Stimulated activated CD4-positive, alpha-beta T cell treated with anti-CD3 and anti-CD28 coated beads, Interleukin-1b, Interleukin-23, amount 100 ng/mL, for 1 hour (primary cell): ENCODE measurements at places on chromosomes 5 and 9.

DNA sequence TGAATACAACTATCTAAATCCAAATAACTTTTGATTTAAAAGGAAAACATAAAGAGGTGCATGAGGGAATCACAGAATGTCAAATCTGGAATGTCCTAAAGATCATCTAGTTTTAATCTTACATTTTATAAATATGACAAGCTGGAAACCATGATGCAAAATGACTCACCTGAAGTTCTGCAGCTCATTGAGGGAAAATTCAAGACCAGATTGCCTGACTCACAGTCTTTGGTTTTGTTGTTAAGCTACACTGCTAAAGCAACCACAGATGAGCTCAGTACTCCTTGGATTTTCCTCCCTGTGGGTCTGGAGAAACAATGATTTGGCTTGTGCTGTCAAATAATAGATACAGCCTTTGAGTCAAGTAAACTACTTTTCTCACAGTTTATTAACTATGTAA, 19.1 kb upstream of the EDIL3 start:
- DNase-seq: no peak

- no peak for DNase-seq
Measured at GRCh38 chr5:11075035-11075805, 314.2 kb upstream of the DAP start.

GRCh38 chr9:4701526-4701925, 22.2 kb downstream of the CDC37L1 start:
- no peak for DNase-seq

- DNase-seq: no peak
Measured at GRCh38 chr9:126435105-126435504, 108.5 kb downstream of the MVB12B start.

GRCh38 chr5:88401686-88402085, 133.0 kb upstream of the TMEM161B start:
- no peak for DNase-seq

DNA sequence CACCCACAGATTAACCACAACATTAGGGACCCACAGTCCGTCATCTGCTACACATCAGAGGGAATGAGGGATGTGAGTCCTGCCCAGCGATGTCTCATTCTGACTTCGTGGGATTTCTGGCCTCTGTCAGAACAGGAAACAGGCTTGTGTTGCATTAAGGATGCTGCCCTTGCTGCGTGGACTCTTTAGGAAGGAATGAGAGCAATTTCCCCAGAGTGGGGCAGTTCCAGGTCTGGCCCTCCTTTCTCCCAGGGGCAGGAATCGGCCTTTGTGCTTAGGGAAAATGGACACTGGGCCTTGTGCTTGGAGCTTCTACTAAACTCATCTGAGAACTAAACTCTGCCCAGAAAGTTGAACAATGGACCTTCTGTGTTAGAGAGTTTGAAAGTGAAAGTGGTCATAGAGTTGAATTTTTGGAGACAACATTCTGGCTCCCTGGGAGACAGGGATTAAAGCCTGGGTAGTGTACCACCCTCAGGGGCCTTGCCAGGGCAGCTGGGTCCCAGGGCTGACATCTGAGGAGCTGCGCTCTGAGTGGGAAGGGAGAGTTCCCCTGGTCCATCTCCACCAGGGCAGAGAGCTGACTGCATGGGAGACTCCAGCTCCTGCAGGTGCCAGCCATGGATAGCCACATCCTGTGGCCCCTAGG, 37.8 kb upstream of the S1PR3 start:
- DNase-seq: no peak

- DNase-seq: no peak
Measured at GRCh38 chr9:111805262-111805661, 10.5 kb upstream of the SHOC1 start.

DNA sequence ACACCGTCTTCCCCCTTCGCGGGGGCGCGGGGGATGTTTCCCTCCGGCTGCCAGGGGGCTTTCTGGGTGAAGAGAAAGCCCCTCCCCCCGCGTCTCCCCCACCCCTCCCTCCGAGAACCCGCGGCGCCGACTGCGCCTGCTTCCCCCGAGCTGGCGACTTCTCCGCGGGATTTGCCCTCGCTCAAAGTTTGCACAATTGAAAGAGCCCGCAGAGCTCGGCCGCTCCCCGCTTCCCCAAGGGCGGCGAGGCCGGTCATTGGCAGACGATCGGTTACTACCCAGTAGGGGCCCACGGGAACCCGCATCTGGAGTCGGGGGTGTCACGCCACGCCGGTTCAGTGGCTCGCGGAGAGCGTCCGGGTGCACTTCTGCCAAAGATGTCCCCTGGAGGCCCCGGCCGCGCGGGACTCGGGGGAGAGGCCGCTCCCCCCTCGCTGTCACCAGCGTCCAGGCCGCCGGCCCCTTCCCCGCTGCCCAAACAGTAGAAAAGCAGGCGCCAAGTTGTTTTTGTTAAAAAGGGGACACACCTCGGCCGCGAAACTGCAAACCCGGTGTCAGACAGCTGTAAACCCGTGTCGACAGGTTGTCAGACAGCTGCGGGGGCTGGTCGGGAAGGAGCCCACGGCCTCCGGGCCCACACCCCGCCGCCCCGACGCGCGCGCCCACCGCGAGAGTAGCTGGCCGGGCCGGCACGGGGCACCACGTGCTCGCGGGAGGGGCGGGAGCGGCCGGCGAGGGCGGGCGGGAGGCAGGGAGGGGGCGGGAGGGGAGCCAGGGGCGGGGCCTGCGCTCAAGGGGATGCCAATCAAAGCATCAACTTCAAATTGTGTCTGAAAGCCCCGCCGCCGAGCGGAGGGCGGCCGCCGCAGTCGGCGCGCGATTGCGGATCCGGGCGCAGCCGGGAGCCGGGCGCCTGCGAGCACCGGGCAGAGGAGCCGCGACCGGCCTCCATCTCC, at the start of gene IRX1:
IRX1 (plus strand) TSS at position 827 of the 956 bp plus-strand sequence. CDS start 274 bp downstream, outside the sequence.
- no peak for DNase-seq

GRCh38 chr5:178279026-178279722, 46.6 kb upstream of the PHYKPL start:
- no peak for DNase-seq

GRCh38 chr5:132746954-132747615, at the start of gene CCNI2:
TSS of gene CCNI2 (plus strand) at chr5:132747426. CDS start at chr5:132747496, 70 bp downstream.
- peak; percentile 37 for DNase-seq

GRCh38 chr9:3401221-3401954, 124.4 kb downstream of the RFX3 start:
- DNase-seq: no peak
